Activated T-helper 2 cell treated with anti-CD3 and anti-CD28 coated beads, Interferon-gamma antibody, Interleukin-2, Interleukin-4, amounts not matched to agents 10 μg/mL and 5 μg/mL and 100 μg/mL, durations not matched to agents 14 hours and 24 hours and 36 hours (primary cell): ENCODE measurements at places on chromosomes 7 and 10. TPM values are rescaled to one million over a fixed set of nuclear protein-coding genes. Genes with fewer than 3 reads are reported as not detected.

DNA sequence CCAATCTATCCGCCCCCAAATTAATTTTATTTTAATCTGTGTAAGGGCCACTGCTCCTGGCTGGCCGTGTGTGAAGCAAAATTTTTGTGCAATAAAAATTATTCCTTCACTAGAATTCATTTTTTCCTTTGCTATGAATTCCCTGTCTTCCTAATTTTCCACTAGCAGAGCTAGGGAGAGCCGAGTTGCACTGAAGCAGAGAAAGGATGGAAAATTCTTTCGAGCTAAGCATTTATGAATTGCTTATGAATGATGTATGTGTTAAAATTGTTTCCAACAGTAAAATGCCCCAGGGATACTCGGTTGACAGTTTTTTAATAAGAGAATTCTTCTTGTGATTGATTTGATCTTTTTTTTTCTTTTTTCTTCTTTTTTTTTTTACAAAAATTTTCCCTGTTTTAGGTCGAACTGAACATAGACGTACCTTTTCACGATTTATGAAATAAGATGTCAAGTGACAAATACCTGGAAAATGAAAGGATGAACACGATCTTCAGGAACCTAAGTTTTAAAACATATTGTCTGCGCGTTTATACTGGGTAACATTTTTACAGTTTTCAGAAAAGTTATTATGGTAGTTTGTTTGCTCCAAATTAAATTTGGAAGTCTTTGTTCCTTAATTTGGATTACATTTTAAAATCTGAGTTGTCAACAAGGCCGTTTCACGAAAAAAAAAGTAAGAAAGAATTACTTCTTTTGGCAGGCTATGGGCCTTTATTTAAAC, 288.8 kb upstream of the NFE2L3 start:
- H3K36me3 ChIP-seq, result peaks cover 14% of the 10 kb centered on the region
- peaks cover 59% of the 10 kb centered on the region for H3K27me3 ChIP-seq
- no peak for DNase-seq
- H3K4me1 ChIP-seq, result peaks cover 46% of the 10 kb centered on the region
- peak overlapping the region; percentile 63 for H3K4me3 ChIP-seq

DNA sequence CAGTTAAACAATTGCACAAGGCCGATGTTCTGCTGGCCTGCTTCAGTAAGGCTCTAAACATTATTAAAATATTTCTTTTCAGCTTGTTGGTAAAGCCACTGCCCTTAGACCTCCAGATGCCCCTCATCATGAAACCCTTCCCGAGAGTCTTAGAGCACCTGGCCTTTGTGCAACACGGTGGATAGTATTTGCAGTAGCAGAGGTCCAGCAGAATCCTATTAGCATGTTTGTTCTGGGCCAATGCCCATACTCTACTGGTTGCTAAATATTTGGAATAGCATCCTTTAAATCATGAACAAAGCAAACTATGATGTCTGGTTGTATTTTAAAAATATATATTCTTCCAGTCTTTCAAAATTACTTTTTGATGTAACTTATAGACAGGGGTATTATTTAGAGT, 584.6 kb downstream of the CNTNAP2 start:
- no peak overlapping the region for H3K4me3 ChIP-seq
- no peaks in the 10 kb centered on the region for H3K4me1 ChIP-seq
- no peak for DNase-seq
- no peaks in the 10 kb centered on the region for H3K36me3 ChIP-seq

- no peaks in the 10 kb centered on the region for H3K27me3 ChIP-seq
- peak overlapping the region; percentile 99 for H3K4me3 ChIP-seq
- H3K4me1 ChIP-seq, result peaks cover 54% of the 10 kb centered on the region
- peak overlapping the region; percentile 52 for H3K27ac ChIP-seq
- peaks cover 57% of the 10 kb centered on the region for H3K36me3 ChIP-seq
Observed at GRCh38 chr10:5811387-5811821, 1.8 kb downstream of the GDI2 start.

- H3K36me3 ChIP-seq, result no peaks in the 10 kb centered on the region
- no peak overlapping the region for H3K4me3 ChIP-seq
- DNase-seq, result no peak
- H3K4me1 ChIP-seq, result no peaks in the 10 kb centered on the region
Observed at GRCh38 chr7:109751241-109751640, 1181.6 kb downstream of the DNAJB9 start.

DNA sequence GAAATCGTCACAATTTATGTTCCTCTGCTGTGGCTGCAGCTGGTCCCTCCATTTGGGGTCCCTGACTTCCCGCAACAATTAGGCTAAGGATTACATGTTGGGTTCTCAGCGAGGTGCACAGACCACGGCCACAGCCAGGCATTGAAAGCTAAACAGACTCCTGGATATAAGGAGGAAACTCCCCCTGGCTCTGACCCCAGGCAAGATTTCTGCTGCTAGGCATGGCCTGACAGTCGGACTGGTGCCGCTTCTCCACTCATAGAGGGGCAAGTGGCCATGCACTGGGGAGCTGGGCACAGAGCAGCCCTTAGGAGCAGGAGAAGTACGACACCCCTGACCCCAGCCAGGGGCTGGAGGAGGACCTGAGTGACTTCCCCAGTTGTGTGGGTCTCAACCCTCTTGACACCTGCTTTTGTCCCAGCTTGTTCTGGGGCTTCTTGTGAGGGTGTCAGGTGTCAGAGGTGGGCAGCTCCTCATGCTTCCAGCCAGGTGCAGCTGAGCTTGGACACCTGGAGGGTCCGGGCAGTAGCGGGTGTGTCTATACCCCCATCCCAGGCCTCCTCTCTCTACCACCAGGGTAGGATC, 38.3 kb downstream of the TSPAN15 start:
- no peaks in the 10 kb centered on the region for H3K36me3 ChIP-seq
- no peak for DNase-seq
- no peak overlapping the region for H3K27ac ChIP-seq
- H3K4me1 ChIP-seq, result no peaks in the 10 kb centered on the region
- no peaks in the 10 kb centered on the region for H3K27me3 ChIP-seq

GRCh38 chr10:120689777-120690529, 161.2 kb upstream of the WDR11 start:
- no peak overlapping the region for H3K4me3 ChIP-seq
- no peaks in the 10 kb centered on the region for H3K27me3 ChIP-seq
- DNase-seq, result no peak

DNA sequence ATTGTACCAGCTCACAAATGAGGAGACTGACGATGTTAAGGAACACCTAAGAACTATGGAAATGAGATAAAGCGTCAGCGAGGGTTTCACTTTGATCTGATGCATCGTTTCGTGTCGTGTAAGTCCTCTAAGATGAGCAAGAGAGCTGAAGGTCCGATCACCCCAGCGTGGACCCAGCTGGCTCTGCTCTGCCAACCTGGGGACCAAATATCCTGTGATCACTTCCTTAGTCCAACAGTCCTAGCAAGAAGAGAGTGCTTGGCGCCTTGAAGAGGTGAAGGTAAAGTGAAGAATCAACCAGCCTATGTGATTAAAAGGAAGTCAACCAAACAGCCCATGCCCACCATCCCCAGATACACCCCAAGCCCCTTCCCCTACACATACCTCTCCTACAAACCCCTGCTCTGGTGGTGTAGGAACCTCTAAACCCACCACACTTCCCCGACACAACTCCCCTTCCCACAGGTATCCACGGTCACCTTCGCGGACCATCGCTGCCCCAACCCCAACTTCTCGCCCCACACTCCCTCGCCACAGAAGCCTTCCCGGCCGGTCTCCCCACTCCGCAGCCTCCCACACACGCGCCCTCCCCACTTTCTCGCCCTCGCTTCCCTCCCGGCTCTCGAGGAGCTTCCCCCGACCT, 722 bp downstream of the UPF2 start:
- H3K4me3 ChIP-seq, result peak overlapping the region; percentile 99
- H3K4me1 ChIP-seq, result peaks cover 23% of the 10 kb centered on the region
- H3K27ac ChIP-seq, result peak overlapping the region; percentile 96
- peaks cover 22% of the 10 kb centered on the region for H3K36me3 ChIP-seq
- H3K27me3 ChIP-seq, result no peaks in the 10 kb centered on the region
- peak; percentile 24 for DNase-seq

- H3K36me3 ChIP-seq, result no peaks in the 10 kb centered on the region
- peaks cover 58% of the 10 kb centered on the region for H3K27me3 ChIP-seq
- no peak overlapping the region for H3K4me3 ChIP-seq
- H3K27ac ChIP-seq, result no peak overlapping the region
Observed at GRCh38 chr7:20798081-20798693, 11.5 kb upstream of the SP8 start.

Gene SCRN1
- total RNA-seq, result 0.74 and 0.82 TPM in 2 replicates

Gene PRPS1L1
- not detected in 2 replicates for total RNA-seq

Gene LFNG
- total RNA-seq, result 41.0 and 45.6 TPM in 2 replicates

Gene MALRD1
- total RNA-seq, result not detected in 2 replicates

Gene CCDC201
- total RNA-seq, result not detected in 2 replicates
